ENCODE measurements at places on chromosomes 7 and 10. TPM values are rescaled to one million over a fixed set of nuclear protein-coding genes. Genes with fewer than 3 reads are reported as not detected.

DNA sequence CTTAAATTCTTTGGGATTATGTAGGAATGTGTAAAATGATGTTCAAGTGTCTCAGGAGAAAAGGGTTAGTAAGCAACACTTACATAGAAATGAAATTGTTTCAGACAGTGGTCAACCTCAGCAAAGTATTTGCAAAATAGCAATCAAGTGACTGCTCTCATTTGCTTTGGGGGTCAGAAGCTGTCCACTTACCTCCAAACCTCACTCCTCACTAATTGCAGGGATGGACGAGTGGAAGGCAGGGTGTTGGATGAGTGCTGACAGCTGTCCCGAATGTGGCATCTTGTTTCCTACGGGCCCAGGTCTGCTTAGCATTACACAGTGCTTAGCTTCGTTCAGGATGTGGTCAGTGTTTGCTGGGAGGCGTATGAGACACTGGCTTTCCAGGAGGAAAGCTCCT lies 437.0 kb downstream of the SUGCT start:
- no peak for DNase-seq

DNA sequence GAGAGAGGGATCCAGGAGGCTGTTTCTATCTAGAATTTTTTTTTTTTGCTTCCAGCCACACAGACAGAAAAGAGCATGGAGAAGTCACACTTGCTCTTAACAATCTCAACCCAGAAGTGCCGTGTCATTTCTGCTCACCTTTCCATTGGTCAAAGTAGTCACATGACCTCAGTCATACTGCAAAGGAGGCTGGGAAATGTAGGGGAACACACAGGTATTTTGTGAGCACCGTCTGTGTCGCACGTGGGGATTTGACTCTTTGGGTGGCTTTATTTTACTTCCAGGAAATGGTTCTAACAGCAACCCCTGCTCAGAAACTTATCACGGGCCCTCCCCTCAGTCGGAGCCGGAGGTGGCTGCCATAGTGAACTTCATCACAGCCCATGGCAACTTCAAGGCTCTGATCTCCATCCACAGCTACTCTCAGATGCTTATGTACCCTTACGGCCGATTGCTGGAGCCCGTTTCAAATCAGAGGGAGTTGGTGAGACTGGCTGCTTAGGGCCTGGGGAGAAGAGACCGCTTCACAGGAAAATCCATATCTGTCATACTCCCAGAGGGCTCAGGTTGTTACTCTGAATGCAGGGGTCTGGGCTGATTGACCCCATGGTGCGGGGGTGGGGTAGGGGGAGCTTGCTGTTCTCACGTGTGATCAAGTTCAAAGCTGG lies 13.1 kb upstream of the CPA1 start:
- DNase-seq: no peak

GRCh38 chr10:32377458-32378259 lies 30.7 kb upstream of the EPC1 start:
- no peak for DNase-seq

The SCART1 gene
- 6.3 TPM for total RNA-seq

DNA sequence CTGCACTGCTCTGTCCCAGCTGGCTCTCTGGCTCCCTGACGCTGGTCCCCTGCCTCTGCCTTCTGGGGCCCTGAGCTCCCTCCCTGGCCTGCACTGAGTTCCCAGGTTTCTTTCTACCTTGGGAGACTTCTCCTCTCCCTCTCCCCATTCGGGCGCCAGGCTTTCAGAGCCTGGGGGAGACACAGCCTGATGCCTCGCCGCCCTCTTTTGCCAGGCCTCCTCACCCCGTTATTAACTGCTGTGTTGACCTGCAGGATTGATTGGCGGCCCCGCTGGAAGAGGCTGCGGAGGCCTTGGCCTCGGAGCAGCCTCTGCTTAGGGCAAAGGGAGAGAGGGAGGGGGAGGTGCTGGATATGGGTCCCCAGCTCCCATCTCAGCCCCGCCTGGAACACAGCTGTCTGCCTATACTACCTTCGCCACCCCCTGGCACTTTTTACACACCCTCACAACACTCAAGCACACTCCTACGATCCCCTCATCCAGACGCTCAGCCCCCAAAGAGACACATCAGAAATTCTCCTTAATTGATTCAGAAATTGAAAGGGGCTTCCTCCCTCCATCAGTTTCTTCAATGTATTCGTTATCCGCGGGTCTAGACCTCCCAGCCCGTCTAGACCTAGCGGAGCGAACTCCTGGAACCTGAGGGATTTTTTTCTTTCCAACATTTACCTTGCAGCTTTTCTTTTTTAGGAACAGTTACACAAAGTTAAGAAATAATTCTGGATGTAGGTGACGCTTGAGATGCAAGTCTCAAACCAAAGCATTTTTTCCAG lies 7.1 kb upstream of the PAX2 start:
- DNase-seq: no peak

The HOXA7 gene
- not detected for total RNA-seq

- DNase-seq: no peak
Observed at GRCh38 chr7:696812-697551, 29.5 kb upstream of the DNAAF5 start.

DNA sequence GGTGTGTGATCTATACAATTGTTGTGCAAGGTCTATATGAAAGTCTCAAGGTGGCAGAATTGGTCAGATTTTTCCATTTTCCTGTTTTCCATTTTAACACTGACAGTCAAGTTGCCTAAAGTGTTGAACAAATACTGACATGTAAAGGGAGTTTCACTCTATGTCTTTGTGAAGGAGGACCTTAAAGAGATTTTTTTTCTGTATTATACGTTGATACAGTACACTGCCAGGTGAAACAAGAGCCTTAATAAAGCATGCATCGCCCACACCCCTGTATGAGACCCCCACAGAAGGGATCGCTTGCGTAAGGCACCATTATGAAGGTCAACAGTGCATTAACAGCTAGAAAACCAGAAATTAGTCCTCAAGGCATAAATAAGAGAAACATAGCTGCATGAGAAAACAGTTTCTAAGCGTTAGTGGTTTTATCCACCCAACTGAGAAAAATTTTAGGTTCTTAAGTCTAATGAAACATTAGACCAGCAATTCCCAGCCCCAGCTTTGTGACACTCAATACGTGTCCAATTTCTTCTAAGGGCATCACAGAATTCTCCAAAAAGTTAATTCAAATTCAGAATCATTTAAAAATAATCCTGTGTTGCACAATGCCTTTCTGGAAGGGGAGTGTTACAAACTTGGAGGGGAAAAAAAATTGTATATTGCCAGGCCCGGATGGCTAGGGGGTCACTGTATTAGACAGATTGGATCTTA lies 6.9 kb downstream of the KLF6 start:
- DNase-seq: no peak

The HOXA13 gene
- not detected for total RNA-seq

DNA sequence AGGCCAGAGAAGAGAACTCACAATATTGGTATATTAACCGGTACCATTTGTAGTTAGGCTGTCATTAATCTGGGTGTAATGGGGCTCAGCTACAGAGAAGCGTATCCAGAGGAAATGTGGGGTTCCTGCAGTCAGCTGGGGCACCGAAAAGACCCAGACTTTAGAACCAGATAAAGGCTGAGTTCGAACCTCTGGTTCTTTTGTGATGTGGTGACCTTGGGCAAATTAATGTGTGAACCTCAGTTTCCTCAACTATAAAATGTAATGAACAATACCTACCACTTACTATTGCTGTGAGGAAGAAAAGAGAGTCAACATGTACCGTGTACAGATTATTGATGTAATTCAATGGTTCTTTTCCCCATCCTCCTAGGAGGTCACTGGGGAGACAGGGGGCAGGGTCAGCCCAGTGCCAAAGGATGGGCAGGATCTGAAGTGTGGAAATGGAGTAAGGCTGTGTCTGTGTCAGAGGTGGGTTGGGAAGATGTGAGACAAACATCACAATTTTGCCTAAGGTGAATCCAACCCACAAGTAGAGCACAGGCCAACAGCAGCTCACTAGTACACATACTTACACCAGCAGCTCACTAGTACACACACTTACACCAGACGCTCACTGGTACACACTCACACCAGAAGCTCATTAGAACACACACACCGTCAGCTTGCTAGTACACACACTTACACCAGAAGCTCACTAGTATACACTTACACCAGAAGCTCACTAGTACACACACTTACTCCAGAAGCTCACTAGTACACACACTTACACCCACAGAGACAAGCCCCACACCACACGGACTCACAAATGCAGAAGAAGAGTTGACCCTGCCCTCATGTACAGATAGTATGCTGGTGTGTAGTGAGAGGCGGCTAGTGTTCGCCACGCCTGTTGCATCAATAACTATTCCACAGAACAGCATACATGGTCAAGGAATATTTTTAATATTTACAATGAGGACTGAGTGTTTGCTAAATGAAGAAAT lies 28.0 kb downstream of the PRSS2 start:
- no peak for DNase-seq

DNA sequence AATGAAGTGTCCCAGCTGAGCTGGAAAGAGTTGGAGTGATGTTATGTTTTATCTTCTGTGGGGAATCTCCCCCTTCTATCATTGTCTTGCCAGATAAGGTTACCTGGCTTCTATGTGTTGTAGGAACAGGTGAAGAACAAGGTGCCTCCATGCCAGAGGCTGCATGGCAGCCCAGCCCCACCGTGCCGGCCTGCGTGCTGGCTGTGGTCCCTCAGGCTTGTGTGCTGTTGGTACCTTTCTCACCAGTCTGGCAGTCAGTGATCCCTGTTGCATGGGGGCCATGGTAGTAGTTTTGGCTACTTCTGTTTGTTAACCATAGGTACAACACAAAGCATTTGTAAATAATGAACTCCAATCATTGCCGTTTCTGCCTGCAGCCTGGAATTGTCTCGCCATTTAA lies 37.9 kb downstream of the CCM2 start:
- no peak for DNase-seq

GRCh38 chr7:32037650-32038198 lies 32.5 kb downstream of the PDE1C start:
- no peak for DNase-seq

DNA sequence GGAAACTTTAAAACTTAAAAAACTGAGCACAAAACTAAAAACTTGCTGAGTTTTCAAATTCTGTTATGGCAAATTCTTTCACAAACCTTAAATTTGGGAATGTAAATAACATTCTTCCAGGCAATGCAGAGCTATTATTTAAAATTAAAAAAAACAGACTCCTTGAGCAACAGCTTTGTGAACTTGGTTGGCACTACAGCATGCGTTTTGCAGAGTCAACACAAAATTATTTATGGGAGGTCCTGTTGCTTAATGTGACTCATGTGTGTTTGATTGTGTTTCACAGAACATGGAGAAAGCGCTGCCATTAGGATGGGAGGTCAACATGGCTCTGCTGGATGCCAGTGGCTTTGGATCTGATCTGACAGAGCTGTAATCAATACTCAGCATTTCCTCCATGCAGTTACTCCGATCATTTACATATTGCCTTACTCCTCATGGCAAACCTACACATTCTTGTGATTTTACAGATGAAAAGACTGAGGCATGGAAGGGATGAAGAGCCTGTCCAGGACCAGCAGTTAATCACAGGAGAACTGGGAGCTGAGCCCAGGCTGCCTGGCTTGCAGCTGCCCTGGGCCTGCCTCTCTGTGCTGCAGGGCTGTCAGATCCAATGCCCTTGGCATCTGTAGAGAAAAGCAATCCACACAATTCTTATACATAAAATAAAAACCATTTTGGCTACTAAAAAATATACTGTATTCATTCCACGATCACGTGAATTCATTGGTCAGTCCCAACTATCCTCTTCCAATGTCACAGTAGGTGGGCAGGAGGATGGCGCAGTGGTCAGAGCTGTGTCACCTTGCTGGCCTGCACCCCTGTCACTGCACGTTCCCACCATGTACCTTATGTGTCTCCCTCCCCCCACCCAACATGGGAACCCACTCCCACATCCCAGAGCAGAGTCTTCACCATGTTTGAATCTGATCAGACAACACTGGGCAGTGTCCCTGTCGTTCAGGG lies 200.9 kb downstream of the CXCL12 start:
- DNase-seq: no peak

The GPR15LG gene
- not detected for total RNA-seq

The SLC16A12 gene
- total RNA-seq: not detected

The NODAL gene
- not detected for total RNA-seq

DNA sequence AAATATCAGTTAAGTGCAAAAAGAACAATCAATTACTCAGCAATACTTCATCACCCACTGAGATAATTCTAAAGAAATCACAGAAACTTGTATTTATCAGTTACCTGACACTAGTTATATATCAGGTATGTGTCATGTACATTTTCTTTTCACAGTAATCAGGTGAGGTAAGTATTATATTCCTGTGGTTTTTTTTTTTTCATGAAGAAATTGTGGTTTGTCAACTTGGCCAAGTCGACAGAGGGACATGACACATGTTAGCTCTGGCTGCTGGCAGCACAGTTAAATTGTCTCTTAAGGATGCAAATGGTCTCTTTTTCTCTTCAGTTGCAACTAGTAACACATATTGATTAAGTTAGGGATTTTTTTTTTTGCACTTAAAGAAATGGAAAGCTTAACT lies 13.7 kb upstream of the GPR141 start:
- DNase-seq: no peak

- DNase-seq: no peak
Observed at GRCh38 chr7:117069379-117069778, 116.1 kb downstream of the ST7 start.

- DNase-seq: no peak
Observed at GRCh38 chr7:140358412-140359051, 39.8 kb downstream of the SLC37A3 start.

GRCh38 chr10:13567030-13567429 lies 19.7 kb upstream of the PRPF18 start:
- DNase-seq: no peak

DNA sequence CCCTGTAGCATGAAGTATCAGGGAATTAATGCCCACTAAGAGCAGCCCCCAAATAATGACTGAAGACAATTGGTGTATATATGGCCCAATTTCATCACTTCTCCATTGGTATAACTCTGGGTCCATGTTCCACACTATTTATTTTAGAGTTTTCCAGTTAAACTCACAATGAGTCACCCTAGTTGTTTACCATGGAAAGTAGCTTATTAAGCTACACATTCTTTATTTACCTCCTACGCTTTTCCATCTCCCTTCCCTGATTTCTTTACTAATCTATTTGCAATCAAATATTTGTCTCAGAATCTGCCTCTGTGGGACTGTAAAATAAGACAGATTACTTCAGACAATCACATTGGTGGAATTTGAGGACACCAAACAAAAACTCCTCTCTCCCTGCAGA lies 655.6 kb downstream of the SORCS1 start:
- no peak for DNase-seq

The TRPV5 gene
- not detected for total RNA-seq

The TAS2R5 gene
- 1.7 TPM for total RNA-seq

The RBP4 gene
- not detected for total RNA-seq

DNA sequence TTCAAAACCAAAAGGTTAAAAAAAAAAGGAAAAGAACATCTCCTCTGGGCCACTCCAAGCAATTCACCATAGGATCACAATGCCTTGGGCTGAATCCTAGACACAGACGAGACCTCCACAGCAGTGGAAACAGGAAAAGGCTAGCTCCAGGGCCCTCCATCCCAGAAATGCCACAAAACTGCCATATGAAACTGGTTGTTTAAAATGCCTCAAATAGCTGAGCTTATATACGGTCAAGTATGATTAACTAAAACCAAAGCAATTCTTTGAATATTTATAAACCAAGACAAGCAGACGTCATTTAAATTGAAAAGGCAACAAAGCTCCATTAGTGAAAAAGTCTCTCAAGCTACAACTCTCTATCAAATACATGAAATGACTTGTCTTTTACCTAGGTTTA lies 63.1 kb downstream of the DOCK4 start:
- no peak for DNase-seq

Measured in activated naive CD8-positive, alpha-beta T cell treated with anti-CD3 and anti-CD28 coated beads, Interleukin-2, amount 10 ng/mL, durations not matched to agents 7 days and 5 days (primary cell).